Stimulated activated CD4-positive, alpha-beta T cell treated with anti-CD3 and anti-CD28 coated beads, Interleukin-1b, Interleukin-23, amount 100 ng/mL, for 24 hours (primary cell): ENCODE measurements at places on chromosomes 5 and 9.
A peak's percentile ranks its signal among the peaks of the same experiment; 100 is the strongest.

DNA sequence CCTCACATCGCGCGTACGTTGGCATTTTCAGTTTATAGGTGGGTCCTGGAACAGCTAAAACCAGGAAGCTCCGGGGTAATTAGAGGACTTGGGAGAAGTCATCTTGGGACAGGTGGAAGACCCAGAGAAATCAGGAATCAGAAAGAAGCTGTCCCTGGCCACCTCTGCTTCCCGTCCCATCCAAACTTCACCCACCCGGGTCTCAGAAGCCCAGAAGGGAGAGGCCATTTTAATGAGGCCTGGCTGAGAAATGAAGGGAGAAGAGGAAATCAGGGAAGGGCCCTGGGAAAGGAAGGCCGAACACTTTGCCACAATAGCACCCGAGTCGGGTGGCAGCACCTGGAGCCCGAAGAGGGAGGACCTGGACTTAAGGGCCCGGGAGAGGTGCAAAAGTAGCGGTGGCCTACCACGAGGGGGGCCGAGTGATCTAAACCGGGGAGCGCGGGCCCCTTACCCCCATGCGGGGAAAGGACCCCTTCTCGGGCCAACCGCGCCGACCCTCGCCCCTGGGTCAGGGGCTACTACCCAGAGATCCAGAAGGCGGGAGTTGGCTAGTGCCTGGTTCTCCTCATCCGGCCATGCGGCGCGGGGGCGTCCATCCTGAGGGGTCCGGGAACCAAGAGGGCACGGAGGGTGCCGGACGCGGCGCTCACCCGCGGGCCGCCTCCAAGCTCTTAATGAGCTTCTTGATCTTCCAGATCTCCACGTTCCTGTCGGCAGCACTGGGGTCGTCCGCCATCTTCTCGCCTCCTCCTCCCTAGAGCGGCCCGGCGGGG lies 668 bp downstream of the ETF1 start:
- peak; percentile 16 for DNase-seq

GRCh38 chr9:131633491-131634031 lies 88.2 kb downstream of the PRRT1B start:
- DNase-seq = no peak

DNA sequence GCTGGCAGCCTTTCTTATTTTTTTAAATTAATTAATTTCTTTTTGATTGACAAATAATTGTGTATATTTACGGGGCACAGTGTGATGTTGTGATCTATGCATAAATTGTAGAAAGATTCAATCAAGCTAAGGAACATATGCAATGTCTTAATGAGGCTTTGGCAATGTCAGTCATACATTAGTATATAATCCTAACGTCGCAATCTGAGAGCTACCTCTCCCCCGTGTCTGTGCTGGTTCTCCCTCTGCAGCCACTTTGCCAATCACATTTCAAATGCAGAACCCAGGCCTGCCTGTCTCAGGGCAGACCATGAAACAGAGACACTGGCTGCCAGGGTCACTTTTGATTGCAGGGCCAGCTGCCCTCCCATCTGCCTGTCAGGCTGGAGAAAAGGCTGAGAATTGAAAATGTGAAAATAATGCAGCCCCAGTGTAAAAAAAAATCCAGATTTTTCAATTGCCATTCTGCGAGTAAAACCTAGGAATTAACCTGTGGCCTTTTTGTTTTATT lies 56.3 kb downstream of the SLC24A2 start:
- DNase-seq = no peak

DNA sequence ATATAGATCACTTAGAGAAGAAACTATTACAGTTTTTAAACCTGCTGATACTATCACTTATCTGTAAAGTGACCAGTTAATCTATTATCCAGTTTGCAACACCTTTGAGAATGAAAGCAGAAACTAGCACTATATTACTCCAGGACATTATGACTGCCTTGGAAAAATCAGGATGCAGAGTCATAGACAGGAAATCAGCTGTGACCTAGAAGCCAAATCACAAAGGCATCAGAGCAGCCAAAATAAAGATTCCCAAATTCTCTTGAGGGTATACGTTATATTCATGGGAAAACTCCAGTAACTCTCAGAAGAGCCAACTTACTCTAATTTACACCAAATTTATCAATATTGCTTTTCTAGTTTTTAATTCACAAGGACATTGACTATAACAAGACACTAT lies 49.9 kb downstream of the CDO1 start:
- no peak for DNase-seq

DNA sequence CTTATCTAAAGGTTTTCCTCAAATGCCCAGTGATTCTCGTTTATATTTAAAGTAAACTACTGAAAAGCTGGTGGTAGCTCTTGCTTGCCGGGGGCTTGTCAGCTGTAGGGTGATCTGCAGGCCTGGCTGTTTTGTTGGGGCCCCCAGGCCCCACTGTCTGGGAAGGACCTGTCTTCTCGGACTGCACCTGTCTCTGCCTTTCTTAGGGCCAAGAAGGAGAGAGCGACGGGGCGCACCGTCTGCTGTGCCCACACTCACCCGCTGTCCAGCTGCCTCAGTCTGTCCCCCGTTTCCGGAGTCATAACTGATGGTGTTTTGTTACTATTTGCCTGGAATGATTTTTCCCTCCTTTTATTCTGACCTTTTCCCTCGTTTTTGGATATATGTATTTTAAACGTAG lies 94.1 kb upstream of the CACNA1B start:
- no peak for DNase-seq

- DNase-seq = no peak
Measured at GRCh38 chr5:164500856-164501255, 995.4 kb downstream of the MAT2B start.

GRCh38 chr9:110502842-110503241 lies 76.7 kb downstream of the SVEP1 start:
- DNase-seq = no peak

- DNase-seq = no peak
Measured at GRCh38 chr5:110686270-110686669, 40.2 kb downstream of the TMEM232 start.

GRCh38 chr5:102797322-102797884 lies 42.3 kb downstream of the PAM start:
- no peak for DNase-seq

- no peak for DNase-seq
Measured at GRCh38 chr5:128736553-128736952, 198.5 kb upstream of the FBN2 start.

DNA sequence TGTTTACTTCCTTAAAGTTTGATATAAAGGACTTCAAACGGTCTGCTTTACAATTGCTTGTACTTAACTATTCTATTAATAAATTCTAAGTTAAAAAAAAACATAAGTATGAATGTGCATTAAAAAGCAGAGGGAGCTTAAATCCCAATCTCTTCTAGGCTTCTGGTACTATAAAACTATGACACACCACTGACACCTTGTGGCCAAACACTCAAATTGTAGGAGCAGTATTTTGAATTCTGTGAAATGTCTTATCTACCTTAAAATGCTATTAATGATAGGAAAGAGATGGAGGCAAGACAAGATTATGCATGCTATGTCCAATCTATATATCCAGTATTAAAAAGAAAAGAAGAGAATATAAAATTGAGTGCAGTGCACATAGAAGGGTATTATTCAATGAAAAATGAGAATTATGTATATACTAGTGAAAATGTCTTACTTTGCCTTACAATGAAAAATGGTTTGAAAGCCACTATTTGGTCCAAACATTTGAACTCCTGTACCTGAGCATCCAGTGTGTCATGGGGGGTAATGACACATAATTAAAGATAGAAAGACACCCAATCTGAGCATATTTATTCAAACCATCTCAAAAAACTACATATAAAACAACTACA lies 87.6 kb downstream of the ERP44 start:
- DNase-seq = peak; percentile 5

DNA sequence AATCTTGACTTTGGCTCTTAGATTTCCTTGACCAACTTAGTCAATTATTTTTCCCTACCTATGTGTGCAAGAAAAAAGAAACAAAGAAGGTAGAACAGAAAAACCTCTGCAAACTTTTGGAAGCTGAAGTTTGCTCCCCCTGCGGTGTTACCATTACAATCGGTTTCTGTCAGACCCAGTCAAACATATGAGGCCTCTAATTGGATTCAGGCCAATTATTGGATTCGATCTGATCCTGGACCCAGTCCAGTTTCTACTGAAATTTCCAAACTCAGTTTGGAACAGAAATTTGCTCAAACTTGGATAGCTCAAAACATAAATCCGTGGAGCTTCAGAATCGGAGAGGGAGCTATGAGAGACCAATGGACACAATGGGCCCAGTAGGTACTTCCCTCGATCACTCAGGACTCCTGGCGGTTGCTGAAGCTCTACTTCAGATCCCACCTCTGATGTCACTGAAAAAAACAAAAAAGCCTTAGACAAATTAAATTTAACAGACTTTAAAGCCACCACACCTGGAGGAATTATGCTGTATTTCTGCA lies 523.9 kb downstream of the DMRTA1 start:
- no peak for DNase-seq

- no peak for DNase-seq
Measured at GRCh38 chr5:132646583-132647266, 11.2 kb upstream of the IL13 start.

- DNase-seq = no peak
Measured at GRCh38 chr5:87404359-87404758, 8.4 kb downstream of the CCNH start.

GRCh38 chr5:131608597-131608996 lies 26.4 kb downstream of the RAPGEF6 start:
- DNase-seq = no peak

DNA sequence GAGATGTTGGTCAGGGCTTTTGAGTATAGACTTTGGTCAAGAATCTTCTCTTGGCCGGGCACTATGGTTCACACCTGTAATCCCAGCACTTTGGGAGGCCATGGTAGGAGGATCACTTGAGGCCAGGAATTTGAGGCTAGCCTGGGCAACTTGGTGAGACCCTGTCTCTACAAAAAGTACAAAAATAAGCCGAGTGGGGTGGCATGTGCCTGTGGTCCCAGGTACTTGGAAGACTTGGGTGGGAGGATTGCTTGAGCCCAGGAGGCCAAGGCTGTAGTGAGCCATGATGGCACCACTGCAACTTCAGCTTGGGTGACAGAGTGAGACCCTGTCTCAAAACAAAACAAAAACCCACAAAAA lies 57.5 kb downstream of the ACER2 start:
- DNase-seq = no peak

DNA sequence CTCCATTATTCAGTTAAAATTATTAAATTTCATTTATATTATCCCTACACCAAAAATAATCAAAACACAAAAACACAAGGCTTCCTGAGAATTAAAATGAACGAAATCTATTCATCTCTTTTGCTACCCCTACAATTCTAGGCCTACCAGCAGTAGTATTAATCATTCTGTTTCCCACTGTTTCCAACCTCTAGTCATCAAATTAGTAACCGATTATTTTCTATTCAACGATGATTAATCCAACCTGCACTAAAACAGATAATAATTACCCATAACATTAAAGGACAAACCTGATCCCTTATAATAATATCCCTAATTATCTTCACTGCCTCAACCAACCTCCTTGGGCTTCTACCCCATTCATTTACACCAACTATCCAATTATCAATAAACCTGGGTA lies 86.0 kb downstream of the INSL6 start:
- DNase-seq = no peak

- DNase-seq = no peak
Measured at GRCh38 chr9:95588724-95589588, 72.2 kb upstream of the PTCH1 start.

DNA sequence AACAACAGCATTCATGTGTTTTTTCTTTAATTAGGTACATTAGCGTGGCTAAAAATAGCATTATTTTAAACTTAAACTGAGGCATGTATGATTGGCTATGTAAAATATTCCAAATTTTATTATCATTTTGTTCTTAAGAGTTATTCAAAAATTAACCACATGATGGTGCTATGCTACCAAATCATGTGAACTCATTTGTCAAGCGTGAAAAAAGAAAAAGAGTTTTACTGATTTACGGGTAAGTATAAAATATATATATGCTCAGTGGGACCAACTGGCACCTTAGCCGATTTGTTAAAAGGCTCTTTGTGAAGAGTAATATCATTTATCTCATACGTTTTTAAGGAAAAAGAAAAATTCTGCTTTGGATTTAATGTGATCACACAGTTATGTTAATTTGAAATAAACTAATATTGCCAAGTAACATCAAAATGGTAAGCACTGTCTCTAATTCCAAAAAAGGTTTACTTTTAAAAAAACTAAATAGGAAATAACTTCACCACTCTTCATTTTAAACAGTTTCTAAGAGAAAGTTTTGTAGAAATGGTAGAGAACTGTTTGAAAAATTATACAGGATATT lies 1042.3 kb downstream of the CDH12 start:
- DNase-seq = no peak

GRCh38 chr5:160524827-160525226 lies 103.2 kb downstream of the PTTG1 start:
- DNase-seq = no peak

DNA sequence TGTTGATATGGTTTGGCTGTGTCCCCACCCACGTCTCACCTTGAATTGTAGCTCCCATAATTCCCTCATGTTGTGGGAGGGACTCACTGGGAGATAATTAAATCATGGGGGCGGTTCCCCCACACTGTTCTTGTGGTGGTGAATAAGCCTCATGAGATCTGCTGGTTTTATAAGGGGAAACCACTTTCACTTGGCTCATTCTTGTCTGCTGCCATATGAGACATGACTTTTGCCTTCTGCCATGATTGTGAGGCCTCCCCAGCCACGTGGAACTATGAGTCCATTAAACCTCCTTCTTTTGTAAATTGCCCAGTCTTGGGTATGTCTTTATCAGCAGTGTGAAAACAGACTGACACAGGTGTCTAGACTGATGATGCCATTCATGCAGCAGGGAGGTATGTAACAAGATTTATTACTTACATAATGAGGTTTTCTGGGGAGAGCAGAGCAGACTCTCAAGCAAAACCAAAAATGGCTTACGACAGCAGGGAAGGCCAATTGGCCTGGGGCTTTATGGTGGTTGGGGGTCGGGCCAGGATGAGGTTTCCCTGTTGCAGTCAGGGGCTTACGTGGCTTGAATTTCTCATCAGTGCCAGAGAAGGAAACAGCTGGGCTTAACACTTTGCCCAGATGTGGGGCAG lies 9.5 kb upstream of the COMMD10 start:
- no peak for DNase-seq

GRCh38 chr9:20462410-20462809 lies 159.9 kb downstream of the MLLT3 start:
- DNase-seq = no peak

- DNase-seq = no peak
Measured at GRCh38 chr5:33035851-33036527, 324.9 kb downstream of the NPR3 start.

DNA sequence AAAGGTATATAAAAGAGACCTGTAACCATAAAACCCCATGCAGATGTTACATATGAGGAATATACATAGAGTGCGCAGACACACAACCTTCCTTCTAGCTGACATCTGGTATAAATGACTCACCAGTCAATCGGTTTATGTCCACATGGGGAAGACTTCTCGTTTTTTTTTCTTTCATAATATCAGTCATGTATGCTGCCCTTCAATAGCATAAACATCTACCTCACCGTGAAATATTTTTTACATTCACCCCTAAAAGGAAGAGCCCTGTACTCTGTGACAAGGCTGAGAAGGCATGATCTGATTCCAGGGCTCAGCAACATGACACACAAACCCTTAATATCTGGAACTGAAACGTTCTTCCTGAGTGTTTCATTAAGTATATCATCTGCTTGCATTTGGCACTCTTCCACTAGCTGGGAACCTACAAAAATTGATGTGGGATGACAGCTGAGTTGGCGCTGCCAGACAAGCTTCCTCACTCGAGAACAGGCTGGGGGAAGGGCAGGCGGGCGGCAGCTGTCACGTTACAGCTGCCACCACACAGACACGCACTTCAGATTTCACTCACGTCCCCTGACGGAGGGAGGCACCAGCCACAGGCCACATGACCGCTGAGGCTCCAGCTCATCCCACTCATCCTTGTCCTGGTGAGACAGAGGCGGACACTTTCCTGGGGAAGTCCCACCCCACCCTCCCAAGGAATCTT lies 74.2 kb downstream of the SHB start:
- no peak for DNase-seq
